ENCODE measurements at places on chromosomes 1 and 21. TPM values are rescaled to one million over a fixed set of nuclear protein-coding genes. Genes with fewer than 3 reads are reported as not detected.
A peak's percentile ranks its signal among the peaks of the same experiment; 100 is the strongest.

DNA sequence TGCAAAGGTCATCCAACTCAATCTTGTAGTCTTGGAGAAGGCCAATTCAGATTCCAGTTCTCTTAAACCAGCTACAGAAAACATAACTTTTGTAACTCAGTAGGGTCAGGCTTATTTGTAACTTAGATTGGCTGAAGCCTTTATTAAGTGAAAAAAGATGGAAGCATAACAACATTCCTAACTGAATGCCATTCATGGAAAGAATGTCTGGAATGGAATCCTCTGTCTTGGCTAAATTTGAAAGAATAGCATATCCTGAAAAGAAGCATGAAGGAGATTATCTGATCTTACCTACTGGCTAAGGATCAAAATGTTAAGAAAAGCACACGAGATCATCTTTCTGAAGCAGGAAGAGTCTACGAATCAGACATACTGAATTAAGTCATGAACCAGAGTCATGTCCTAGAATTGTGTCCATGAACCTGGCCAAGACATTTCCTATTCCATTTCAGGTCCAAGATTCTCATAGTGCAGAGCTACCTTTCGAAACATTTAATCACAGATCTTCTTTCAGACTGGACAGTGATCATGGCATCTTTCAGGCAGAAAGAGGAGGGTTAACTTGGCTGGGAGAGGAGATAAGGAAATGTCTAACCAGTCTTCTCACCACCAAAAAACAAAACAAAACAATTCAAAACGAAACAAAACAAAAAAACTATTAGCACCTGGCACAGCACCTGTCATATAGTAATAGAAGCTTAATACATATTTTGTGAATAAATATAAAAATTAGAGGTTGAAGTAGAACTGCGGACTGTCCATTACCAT, 75.6 kb downstream of the XCL2 start:
- peak; percentile 62 for DNase-seq

Gene CCDC190
- 1.7 TPM for total RNA-seq

GRCh38 chr1:26404641-26405040, 6.0 kb upstream of the LIN28A start:
- DNase-seq = no peak

DNA sequence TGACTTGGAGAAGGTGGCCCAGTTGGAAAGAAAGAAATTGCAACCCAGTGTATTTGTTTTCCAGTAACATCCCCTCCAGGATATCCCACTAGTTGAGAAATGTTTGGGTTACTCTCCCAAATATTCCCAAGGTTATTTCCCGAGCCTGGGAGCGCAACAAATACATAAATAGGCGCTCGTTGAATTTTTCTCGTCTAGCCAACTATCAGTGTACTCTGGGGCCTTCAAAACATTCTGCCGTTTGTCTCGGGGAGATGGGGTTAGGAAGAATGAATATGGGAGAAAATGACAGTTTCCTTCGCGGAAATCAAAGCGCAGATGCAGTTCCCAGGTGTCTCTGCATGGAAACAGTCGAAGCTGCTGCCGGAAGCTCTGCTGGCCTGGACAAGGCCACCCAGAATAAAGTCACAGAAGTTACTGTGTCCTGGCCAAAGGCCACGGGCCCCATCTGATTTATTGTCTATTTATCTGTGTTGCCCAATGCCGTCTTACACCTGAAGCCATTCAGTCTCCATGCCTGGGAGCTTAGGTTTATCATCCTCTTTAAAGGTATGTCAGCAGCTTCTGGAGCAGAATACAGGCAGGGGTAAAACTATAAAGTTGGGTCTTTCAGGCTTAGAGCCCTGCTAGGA, 1.0 kb downstream of the C1orf115 start:
- DNase-seq = no peak

- DNase-seq = no peak
Observed at GRCh38 chr1:224782281-224783000, 147.0 kb upstream of the DNAH14 start.

Gene SELL
- 0.15 TPM for total RNA-seq

GRCh38 chr21:18987520-18988026, 584.0 kb upstream of the TMPRSS15 start:
- DNase-seq = no peak

Gene AADACL3
- total RNA-seq = not detected

GRCh38 chr1:177966199-177966598, 3.7 kb downstream of the SEC16B start:
- peak; percentile 29 for DNase-seq

Data from M059J (cell line).